ENCODE measurements at places on chromosomes 7 and 10.
A peak's percentile ranks its signal among the peaks of the same experiment; 100 is the strongest.

- no peak for DNase-seq
These were observed 5.2 kb upstream of the BTBD16 start for GRCh38 chr10:122265896-122266295.

DNA sequence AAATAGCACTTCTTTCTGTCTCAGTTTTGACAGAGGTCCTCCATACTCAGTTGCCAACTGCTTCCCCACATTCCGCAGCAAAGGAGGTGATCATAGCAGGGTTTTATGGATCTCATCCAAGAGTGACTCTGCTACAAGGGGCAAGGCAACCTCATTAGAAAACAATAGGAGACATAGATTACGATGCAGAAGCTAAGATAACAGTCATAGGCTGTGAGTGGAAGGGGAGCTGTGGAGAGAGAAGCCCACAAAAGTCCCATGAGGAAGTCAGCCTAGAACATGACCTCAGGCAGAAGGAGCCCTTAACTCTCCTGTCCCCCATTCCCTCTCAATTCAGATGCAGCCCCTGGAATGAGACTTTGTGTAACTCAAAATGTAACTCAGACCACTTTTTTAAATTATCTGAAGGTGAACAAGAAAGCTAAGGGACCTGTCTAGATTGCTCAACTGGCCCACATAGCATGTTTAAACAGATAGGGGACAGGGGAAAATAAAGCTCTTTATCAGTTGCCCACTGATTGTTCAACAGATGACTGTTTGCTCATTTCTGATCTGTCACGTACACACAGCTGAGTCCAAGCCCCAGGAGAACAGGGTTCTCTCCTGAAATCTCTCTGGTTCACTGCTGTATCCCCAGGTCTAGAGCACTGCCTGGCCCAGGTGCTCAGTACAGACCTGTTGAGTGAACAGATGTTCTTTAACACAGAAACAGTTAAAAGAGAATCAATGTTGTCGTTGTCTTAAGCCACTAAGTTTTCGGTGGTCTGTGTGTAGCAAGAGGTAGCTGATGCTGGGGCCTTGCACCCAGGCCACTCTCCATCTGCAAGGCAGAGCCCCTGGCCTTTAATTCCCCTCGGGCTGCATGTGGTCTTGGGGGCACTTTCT lies 1.5 kb upstream of the NCOA4 start:
- DNase-seq = no peak

DNA sequence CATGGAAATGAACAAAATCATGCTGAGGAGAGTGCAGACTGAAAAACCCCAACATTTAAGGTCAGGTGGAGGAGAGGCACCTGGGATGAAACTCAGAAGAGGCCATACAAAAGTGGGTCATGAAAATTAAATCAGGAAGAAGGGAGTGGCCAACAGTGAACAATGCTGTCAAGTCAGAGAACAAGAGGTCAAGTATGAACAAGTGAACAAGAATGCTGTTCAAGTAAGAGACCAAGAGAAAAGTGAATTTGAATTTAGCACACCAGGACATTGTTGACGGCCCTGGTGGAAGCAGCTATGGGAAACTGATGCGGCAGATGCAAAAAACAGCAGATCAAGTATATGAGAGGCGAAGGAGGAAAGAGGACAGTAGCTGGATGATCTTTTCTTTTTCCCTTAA lies 7.9 kb downstream of the CEP41 start:
- DNase-seq = peak; percentile 53

DNA sequence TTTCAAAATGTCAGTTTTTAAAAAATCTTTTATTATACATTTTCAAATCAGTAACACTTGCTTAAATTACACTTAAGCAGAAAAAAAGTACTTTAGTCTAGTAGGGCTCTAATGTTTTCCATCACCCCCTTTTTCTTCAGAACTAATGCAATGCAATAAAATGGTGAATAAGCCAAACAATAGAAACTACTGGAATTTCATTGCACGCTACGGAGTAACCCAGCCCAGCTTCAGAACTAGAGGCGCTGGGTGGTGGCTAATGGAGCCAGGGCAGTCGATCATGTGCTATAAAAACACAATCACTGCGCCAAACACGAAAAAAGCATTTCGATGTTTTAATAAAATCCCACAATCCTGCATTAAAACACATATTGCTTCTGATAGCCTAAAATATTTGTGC lies 59.9 kb upstream of the ODAD2 start:
- no peak for DNase-seq

DNA sequence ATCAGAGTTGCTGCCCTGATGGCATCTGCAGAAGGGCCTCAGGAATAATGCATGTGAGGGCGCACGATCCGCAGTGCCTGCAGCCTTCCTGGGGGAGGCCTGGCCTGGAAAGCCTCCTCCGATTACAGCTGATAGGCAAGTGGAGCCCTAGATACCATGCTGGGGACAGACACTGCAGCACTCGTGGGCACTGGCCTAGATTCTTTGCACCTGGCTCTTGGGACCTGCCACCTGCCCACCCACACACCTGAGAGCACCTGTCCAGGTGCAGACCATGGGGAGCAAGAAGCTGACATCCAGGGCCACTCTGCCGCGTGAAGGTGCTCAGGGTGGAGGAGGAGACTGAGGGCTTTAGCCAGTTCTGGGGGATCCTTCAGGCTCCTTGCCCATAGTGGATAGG lies 14.8 kb downstream of the YKT6 start:
- DNase-seq = no peak

- no peak for DNase-seq
These were observed 423 bp downstream of the BAZ1B start for GRCh38 chr7:73521636-73522104.
